ENCODE measurements at places on chromosomes 2 and 18. TPM values are rescaled to one million over a fixed set of nuclear protein-coding genes. Genes with fewer than 3 reads are reported as not detected.

PTH2R gene
- not detected for total RNA-seq

DAPL1 gene
- total RNA-seq, result not detected

PDCD1 gene
- total RNA-seq, result 20.3 TPM

CYS1 gene
- total RNA-seq, result 0.11 TPM

COA5 gene
- total RNA-seq, result 32.7 TPM

PLGLB2 gene
- total RNA-seq, result 0.32 TPM

GRCh38 chr2:128779301-128780095 is 460.8 kb upstream of the HS6ST1 start:
- no peak for DNase-seq

DNA sequence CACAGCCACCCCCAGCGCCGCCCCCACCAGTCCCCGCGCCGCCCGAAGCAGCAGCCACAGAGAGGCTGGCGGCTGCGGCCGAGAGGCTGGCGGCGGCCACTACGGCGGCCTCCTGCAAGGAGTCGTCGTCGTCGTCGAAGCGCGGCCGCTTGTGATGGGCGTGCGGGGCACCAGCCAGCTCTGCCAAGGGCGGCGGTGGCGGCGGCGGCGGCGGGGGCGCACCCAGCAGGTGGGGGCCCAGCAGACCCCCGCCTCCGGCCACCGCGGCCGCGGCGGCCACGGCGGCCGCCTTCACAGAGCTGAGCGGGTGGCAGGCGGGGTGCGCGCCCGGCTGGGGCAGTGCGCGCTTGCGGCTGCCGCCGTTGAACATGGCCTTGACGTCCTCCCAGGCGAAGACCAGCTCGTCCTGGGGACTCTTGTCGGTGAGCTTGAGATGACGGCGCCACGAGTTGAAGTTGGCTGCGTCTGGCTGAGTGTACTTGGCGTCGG is 3.3 kb downstream of the SKOR2 start:
- DNase-seq, result peak; percentile 10

DNA sequence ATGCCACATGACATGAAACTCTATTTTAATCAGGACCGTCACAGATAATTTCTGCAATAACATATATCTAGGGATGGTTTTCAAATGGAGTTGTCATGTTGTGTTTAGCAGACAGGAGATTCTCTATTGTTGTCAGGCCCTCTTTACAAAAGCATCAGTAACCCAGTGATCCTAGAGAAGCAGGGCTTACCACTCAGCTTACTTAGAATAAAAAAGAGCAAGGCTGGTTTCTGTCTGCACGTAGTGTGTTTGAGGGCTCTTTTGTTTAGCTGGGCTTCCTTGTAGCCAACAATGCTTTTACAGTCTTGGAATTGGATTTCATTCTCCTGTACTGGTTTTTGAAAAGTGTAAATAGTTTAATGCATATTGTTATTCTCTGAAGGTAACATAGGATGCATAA is 210.5 kb upstream of the NRP2 start:
- no peak for DNase-seq

DNA sequence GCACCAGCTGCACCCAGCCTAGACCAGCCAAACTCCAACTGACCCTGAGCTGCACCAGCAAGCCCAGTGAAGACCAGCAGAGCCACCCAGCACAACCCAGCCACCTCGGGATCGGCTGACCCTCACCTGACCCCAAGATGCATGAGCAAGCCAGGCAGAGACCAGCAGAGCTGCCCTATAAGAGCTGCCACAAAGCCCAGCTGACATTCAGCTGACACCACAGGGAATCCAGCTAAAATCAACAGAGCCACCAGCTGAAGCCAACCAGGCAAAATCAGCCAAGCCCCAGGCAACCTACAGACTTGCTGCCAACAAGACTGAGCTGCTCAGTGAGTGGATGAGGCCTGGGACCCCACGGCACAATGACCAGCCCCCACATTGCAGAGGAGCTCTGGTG is 54.6 kb downstream of the CYP27C1 start:
- DNase-seq, result no peak

GRCh38 chr18:36543030-36543429 is 245.5 kb downstream of the FHOD3 start:
- DNase-seq, result no peak

GRCh38 chr2:196434217-196434616 is 205.3 kb upstream of the CCDC150 start:
- DNase-seq, result no peak

GRCh38 chr2:208552943-208553342 is 146.4 kb downstream of the PTH2R start:
- no peak for DNase-seq

DNA sequence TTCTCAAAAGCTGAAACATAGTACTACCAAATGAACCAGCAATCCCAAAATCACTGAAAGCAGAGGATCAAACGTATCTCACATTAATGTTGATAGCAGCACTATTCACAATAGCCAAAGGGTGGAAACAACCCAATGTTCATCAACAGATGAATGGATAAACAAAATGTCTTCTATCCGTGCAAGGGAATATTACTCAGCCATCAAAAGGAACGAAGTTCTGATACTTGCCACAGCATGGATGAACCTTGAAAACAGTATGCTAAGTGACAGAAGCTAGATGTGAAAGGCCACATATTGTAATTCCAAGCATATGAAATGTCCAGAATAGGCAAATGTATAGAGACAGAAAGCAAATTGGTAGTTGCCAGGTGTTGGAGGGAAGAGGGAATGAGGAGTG is 57.0 kb upstream of the CHMP1B start:
- DNase-seq, result no peak

GRCh38 chr2:53033411-53033810 is 734.2 kb upstream of the CHAC2 start:
- no peak for DNase-seq

GRCh38 chr2:206218796-206219499 is 55.5 kb upstream of the ZDBF2 start:
- no peak for DNase-seq

DNA sequence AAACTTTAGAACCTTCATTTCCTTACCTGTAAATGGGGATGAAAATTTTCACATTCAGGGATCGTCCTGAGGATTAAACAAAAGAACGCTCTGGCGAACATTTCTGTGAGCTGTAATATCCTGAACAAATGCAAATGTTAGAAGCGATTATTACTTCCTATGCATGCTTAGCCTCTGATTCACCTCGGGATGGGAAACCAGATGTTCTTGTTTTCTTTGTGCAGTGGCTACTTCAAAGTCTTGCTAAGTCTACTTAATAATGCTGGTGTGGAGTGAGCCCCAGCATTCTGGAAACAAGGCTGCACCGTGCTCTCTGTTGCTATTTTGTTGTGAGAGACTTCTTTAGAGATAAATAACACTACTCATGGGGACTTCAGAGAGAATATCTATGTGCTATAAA is 119.1 kb upstream of the PELI1 start:
- DNase-seq, result no peak

DNA sequence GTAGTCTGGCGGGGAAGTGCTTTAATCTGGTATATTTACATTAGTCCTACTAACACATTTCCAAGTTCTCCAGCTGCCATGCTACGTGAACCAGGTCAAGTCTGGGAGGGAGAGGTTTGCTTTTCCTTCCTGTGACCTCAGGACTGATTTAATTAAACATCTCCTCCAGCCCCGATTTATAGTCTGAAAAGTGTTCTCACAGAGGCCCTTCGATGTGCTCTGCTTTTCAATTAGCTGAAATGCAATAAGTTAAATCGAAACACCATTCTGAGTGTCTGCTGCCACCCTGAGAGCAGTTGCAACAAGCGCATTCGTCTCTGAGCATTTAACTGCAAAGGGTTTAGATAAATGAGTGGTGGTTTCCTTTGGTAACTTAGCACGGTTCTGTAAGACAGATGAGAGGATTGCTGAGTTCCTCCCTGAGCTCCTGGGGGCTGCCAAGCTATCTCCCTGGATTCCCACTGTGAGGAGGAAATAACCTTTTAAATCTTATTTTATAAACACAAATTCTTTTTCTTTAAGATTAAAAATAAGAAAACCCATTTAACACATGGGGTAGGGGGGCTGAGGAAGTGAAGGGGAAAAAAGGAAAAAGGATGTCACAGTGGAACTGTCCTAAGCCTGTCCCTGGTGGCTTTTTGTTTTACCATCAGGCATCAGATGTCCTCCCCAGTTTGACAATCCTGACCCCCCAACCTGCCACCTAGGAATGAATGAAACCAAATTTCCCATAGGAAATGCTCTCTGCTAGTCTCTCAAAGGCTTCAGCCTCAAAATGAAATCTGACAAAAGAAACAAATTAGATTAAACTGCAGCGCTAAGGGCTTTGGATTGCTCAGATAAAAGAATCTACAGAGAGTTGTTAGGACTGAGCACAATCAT is 56.5 kb upstream of the CREB1 start:
- peak; percentile 64 for DNase-seq

DNA sequence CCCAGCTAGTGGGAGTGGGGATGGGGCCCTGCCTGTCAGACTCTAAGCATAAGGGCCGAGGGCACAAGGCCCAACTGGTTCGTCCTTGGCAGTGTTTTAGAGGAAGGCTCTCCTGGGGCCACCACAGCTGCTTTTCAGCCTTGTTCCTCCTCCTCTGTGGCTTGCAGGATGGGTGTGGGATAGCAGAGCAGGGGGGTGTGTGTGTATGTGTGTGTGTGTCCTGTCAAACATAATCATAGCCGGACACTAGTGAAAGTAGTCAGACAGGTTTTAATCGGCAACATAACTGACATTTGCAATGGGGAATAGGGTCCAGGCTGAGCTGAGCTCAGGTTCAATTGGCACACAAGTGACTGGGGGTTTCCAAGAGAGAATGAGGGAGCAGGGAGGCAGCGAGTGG is 114.2 kb downstream of the SEPTIN10 start:
- DNase-seq, result no peak

GRCh38 chr2:64115808-64116598 is 28.2 kb downstream of the PELI1 start:
- no peak for DNase-seq

DNA sequence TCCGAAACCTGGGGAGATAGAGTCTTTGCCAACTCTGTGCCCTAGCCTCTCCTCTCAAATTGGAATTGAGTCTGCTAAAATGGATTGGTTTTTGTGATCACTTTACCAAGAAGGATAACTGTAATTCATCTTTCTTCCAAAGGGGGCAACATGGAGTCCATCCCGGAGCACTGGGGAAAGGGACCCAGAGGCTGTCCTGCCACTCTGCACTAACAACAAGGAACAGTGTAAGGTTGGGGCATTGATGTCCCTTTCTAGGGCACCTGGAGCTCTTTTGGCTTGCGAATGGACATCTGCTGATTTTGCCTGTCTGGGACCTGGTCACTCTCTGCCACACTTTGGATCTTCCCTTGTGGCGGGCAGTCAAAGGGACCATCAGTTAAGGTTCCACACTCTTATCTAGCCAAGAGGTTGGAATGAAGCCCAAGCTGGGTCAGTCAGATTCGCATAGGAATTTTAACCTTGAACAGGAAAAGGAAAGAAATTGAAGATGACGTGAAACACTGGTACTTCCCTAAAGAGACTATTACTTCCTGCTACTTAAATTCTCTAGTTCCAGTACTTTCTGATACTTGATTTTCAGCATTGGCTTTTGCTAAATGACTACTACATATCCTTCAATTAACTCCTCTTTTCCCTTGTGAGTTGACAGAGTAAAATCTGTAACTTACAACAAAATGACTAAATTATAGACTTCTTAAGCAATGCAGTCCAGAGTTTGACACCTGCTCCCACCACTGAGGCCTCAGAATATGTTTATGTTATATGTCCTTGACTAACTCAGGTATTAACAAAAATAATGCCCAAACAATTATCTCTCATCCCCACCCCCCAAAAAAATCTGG is 64.7 kb upstream of the KLF7 start:
- no peak for DNase-seq

GRCh38 chr2:26184555-26185303 is 11.8 kb downstream of the GAREM2 start:
- peak; percentile 85 for DNase-seq

All from activated CD8-positive, alpha-beta T cell treated with anti-CD3 and anti-CD28 coated beads for 36 hours (primary cell).